Activated CD4-positive, alpha-beta T cell treated with anti-CD3 and anti-CD28 coated beads, Interleukin-2, amount 50 U/mL, for 1 hour (primary cell): ENCODE measurements at places on chromosomes 4 and X.

DNA sequence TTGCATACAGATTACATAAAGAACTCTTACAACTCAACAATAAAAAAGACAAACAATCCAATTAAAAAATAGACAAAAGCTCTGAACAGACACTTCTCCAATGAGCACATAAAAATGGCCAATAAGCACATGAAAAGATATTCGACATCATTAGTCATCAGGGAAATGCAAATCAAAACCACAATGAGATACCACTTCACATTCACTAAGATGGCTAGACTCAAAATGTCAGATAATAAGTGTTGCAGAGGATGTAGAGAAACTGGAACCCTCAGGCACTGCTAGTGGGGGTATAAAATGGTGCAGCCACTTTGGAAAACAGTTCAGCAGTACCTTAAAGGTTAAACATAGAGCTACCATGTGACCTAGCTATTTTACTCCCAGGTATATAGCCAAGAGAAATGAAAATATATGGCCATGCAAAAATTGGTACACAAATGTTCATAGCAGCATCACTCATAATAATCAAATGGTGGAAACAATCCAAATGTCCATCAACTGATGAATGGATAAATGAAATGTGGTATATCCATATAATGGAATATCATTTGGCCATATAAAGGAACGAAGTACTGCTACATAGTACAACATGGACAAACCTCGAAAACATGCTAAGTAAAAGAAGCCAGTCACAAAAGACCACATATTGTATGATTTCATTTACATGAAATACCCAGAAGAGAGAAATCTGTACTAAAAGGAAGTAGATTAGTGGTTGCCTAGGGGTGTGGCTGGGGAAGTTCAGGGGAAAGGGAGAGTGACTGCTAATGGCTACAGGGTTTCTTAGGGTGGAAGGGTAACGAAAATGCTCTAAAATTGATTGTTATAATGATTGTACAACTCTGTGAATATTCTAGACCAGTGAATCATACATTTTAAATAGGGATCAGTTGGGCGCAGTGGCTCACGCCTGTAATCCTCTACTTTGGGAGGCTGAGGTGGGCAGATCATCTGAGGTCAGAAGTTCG, 29.4 kb downstream of the SASH3 start:
- no peak for DNase-seq

- DNase-seq: no peak
These were observed 92.7 kb downstream of the MFAP3L start for GRCh38 chr4:169933531-169933930.

DNA sequence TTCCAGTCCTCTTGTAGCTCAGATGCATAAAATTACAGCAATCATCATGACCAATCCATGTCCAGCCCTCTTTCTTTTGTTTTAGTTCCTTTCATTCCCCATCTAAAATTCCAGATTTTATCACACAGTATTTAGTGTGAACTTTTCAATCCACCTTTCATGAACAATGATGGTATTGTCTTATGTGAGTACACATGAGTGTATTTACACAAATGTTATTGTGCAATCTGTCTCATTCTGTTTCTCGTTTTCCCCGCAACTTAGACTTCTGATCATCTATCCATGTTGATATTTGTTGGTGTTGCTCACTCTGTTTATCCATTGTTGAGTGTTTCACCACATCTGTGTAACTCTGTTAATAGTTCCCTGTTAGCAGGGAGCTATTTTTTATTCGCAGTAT, 9.4 kb upstream of the RASGEF1B start:
- DNase-seq: no peak

GRCh38 chr4:138758196-138758595, 257.4 kb upstream of the NOCT start:
- DNase-seq: no peak

GRCh38 chrX:37580080-37580479, 8.6 kb downstream of the LANCL3 start:
- DNase-seq: no peak

DNA sequence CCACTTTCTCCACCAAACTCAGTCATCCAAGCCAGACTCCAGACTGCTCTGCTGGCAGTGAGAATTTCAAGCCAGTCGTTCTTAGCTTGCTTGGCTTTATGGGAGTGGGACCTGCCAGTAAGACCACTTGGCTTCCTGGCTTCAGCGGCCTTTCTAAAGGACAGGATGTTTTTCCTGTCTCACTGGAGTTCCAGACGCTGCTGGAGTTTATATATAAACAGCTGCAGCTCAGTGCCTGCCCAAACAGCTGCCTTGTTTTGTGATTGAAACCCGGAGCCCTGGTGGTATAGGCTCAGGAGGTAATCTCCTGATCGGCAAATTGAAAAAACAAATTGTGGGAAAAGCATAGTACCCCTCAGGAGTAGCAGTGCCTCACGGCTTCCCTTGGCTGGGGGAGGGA, 1165.8 kb upstream of the ADGRL3 start:
- no peak for DNase-seq

GRCh38 chr4:148052448-148052847, 320.6 kb downstream of the ARHGAP10 start:
- no peak for DNase-seq

GRCh38 chrX:124026529-124026928, 65.0 kb downstream of the STAG2 start:
- no peak for DNase-seq

- no peak for DNase-seq
These were observed 13.7 kb upstream of the PIGA start for GRCh38 chrX:15349046-15349445.

- no peak for DNase-seq
These were observed 51.2 kb downstream of the INTS12 start for GRCh38 chr4:105657117-105657765.
